ENCODE measurements at places on chromosomes 6 and 20.

- DNase-seq, result no peak
These were observed 103.2 kb downstream of the ARMC2 start for GRCh38 chr6:108951351-108951953.

DNA sequence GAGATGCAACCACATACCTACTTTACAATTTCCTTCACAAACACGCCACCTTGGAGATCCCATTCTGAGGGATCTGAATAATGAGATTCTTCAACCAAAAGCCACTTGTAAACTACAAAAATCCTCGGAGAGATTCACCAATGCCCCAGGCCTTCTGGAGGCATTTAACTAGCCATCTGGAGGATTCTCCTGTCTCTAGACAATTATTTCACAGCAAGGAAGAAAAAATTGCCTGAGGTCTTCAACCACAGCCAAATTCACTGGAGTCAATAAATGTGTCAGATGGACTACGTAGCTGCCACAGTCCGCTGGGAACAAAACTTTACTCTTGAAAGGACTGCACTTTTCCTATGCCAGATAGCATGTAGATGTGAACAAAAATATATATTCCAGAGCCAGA lies 19.0 kb upstream of the DCDC2 start:
- DNase-seq, result no peak

DNA sequence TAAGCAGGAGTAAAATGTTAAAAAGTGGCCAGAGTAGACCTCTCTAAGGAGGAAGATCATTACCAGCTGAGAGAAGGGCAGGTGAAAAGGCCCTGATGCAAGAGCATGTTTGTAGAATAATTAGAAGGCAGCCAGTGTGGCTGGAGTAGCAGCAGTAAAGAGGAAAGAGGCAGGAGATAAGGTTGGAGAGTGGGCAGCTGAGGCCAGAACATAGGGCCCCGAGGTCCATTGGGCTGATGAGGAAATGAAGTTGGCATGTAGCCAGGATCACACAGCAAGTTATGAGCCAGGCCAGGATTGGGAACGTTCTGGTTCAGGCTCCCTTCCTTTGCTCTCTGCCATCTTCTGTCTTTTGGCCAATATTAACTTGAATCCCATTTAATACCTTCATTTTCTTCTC lies 51.6 kb downstream of the RALY start:
- DNase-seq, result no peak

DNA sequence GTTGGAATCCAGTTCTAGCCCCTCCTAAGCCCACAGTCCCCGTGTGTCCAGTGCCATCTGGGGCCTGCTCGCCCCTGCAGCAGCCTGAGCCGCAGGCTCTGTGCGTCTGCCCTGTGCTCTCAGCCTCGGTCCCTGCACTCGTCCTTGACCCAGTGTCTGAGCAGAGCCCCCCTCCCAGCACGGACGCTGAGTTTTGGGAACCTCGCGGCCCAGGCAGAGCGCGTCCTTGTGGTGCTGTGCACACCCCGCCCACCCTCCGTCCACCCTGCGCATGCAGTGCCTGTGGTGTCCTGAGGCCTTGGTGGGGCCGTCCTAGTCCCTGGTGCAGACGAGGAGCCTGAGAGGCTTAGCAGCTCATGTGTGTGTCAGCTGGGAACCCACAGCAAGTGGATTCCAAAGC lies 31.6 kb downstream of the OSBPL2 start:
- no peak for DNase-seq

- DNase-seq, result no peak
These were observed 61.7 kb downstream of the UTRN start for GRCh38 chr6:144346719-144347447.

GRCh38 chr6:31074401-31074800 lies 38.0 kb downstream of the C6orf15 start:
- no peak for DNase-seq

DNA sequence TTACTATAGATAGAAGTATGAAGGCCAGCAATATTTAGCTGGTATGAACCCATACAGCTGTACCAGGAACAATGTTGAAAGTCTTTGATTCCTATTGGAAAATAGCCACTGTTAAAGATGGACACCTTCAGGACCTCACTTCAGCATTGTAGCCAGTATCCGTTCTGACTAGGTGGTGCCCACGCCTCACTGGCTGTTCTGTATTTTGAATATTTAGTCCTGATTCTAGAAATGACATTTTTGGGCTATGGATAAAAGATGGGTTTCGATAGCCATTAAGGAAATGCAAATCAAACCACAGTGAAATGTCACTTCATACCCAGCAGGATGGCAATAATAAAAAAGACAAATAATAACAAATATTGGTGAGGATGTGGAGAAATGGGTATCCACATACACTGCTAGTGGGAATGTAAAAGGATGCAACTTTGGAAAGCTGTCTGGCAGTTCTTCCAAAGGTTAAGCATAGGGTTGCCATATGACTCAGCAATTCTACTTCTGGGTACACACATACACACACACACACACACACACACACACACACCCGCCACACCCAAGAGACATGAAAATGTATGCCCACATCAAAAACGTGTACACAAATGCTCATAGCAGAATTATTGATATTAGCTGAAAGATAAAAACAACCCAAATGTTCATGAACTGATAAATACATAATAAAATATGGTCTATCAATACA lies 56.8 kb downstream of the UTRN start:
- DNase-seq, result no peak

GRCh38 chr20:63495741-63496595 lies 2.9 kb downstream of the EEF1A2 start:
- peak; percentile 44 for DNase-seq

DNA sequence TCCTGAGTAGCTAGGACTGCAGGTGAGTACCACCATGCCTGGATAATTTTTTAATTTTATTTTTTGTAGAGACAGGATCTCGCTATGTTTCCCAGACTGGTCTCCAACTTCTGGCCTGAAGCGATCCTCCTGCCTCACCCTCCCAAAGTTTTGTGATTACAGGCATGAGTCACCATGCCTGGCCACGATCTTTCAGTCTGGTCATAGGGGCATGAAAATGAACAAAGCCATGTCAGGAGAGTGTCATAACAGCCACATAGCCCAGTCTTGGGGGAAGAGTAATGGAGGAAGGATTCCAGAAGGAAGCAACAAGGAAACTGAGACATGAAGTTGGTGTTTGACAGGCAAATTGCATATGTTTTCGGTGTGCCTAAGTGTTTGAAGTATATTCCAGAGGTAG lies 17.0 kb upstream of the SNX3 start:
- no peak for DNase-seq

- DNase-seq, result no peak
These were observed 24.8 kb upstream of the SLC22A23 start for GRCh38 chr6:3481640-3482039.

GRCh38 chr6:20056350-20056992 lies 155.8 kb downstream of the MBOAT1 start:
- DNase-seq, result no peak

- no peak for DNase-seq
These were observed 67.8 kb upstream of the SMIM29 start for GRCh38 chr6:34316431-34317171.

DNA sequence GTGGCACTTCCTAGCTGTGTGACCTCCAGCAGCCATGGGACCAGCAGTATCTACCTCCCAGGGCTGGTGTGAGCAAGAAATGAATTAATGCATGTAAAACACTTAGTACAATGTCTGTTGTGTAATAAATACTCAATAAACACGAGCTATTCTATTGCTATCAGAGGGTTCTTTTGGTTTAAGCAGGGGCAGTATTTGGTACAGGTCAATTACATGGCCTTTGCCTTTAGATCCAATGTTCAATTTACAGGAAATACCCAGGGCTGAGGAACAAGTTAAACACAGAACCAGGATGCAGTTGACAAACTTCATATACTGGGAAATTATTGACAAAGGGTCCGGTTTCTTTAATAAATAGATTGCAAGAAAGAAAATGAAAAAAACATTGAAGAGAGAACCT lies 2.9 kb downstream of the TGM2 start:
- no peak for DNase-seq

DNA sequence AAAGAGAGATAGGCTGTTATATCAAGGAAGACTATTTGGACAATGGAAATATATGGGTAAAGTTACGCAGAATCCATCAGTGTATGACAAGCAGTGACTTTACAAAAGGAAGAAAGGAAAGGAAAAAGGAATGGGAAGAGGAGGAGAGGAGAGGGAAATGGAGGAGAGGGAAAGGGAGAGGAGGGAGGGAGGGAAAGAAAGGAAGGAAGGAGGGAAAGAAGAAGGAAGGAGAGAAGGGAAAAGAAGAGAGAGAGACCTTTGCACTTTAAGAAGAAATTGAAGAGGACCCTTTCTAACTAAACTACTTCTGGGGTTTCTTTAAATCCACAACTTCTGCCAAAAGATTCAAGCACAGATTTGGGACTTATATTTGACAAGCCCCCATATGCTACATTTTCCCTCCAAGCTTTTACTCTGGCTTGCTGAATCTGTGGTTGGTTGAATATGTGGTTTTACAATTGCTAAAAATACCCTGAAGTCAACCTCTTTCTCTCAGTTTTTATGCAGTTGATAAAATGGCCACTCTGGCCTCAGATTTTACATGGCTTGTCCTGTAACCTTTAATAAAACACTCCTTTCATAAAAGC lies 120.8 kb upstream of the RAB32 start:
- DNase-seq, result no peak

- no peak for DNase-seq
These were observed 72.4 kb downstream of the FOXF2 start for GRCh38 chr6:1461736-1462135.

DNA sequence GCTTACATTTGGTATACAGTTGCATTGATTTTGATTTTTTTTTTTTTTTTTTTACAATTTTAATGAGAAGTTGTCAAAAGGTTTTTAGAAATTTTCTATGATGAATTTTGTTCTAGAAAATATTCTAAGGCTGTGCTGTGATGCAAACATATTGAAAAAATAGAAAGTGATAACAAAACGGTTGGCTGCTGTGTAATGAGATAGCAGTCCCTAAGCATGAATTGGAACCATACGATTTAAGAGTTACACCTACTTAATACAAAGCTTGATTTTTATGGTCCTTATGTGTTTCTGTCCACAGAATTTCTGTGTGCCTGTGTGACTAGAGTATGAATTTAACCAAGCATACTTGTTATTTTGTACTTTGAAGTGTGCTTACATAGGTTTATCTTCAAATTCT lies 12.1 kb downstream of the HIVEP1 start:
- no peak for DNase-seq

DNA sequence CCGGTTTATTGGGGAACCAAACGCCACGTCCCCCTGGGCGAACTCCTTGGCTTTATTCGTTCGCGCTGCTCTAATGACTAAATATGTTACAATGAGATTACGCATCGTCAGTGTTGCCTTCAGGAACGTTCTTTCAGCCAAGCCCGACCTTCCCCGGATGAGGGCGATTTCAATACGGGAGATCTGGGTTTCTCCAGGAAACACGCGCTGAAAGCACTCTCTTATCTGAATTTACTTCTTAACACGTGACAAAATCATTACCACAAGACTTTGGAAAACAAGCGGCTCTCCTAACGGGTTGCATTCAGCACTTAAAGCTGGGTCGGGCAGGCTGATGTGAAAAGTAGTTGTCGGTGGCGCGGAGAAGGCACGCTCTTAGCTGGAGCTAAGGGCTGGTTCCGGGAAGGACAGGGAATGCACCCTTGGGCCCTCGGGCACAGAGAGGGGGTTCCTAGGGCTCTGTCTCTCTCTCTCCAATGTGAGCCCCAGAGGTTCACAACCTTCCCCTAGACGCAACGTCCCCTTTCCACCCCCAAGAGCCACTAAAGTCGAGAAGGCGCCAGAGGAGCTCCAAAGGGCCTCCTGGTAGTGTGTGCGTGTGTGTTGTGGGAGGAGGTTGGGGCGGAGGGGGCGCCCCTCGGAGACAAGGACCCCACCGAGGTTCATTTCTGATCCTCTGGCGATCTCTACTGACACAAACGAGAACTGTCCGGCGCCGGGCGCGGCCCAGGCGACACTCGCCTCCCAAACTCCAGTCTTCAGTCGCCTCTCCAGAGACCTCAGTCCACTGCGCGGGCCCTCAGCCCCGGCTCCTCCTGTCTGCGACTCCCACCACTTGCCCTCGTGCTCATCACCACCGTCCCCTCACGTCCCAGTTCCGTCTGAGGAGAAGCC lies 7.1 kb upstream of the NKX2-2 start:
- no peak for DNase-seq

GRCh38 chr20:1622450-1622849 lies 2.6 kb upstream of the SIRPB1 start:
- DNase-seq, result no peak

DNA sequence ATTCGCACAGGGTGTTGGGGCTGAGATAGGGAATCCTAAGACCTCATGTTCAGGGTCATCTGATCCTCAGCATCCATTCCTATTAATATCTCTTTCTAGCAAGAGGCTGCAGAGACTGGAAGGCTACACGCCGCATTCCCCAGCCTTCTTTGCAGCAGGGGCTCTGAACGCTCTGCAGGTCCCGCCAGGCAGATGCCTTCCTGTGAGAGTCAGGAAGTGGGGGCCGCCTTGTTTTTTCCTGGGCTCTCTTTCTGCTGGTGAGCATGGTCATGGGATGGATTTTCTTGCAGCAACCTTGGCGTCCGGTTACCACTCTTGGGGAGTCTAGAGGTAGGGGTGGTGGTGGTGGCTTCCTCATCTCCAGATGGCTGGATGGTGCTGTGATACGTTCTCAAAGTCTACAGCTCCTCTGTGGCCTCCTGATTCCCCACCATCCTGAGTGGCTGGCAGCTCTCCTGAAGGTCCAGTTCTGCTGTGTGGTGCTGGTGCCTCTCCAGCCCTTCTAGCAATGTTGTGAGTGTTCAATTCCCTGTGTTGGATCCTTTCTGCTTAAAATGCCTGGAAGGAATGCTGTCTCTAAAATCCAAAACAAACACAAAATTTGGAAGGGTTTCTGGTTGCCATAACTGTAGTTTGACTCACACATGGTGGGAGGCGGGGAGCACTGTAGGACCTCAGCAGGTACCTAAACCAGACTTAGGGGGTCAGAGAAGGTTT lies 111.9 kb downstream of the CEBPB start:
- no peak for DNase-seq

GRCh38 chr6:52787917-52788316 lies 15.7 kb downstream of the GSTA1 start:
- DNase-seq, result no peak

- no peak for DNase-seq
These were observed 12.1 kb upstream of the REPS1 start for GRCh38 chr6:138999949-139000725.

GRCh38 chr6:117393045-117393444 lies 32.7 kb downstream of the ROS1 start:
- no peak for DNase-seq

DNA sequence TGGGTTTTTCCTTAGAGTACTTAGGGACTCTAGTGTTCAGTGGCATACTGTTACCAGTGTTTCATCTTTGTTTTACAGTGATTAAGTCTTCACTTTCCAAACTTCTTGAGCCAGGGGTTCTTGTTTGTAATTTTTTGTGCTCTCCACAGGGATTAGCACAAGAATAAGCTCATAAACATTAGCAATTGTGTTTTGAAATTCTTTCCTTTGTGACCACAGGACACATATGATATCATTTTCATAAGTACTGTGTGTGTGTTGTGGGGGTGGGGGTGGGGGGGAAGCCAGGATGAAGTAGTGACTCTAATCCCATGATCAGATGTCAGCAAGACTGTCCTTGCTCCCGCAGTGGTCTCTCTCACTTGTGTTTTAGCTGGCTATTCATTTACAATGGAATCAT lies 101.5 kb upstream of the SCP2D1 start:
- DNase-seq, result no peak
